ENCODE measurements at places on chromosomes 4 and X. TPM values are rescaled to one million over a fixed set of nuclear protein-coding genes. Genes with fewer than 3 reads are reported as not detected.

Gene UVSSA
- total RNA-seq: 7.7 TPM

Gene STAP1
- not detected for total RNA-seq

Gene SRPX2
- total RNA-seq: 5.2 TPM

Gene TMEM31
- total RNA-seq: not detected

Gene LRAT
- total RNA-seq: not detected

Gene C4orf33
- total RNA-seq: 1.8 TPM

Gene NLGN3
- total RNA-seq: 0.07 TPM

Gene CFI
- total RNA-seq: 4.3 TPM

Gene DCAF8L2
- not detected for total RNA-seq

Gene UGT2B7
- not detected for total RNA-seq

Gene TLR2
- 2.2 TPM for total RNA-seq

Gene GYPE
- 0.25 TPM for total RNA-seq

Gene PRR27
- total RNA-seq: not detected

DNA sequence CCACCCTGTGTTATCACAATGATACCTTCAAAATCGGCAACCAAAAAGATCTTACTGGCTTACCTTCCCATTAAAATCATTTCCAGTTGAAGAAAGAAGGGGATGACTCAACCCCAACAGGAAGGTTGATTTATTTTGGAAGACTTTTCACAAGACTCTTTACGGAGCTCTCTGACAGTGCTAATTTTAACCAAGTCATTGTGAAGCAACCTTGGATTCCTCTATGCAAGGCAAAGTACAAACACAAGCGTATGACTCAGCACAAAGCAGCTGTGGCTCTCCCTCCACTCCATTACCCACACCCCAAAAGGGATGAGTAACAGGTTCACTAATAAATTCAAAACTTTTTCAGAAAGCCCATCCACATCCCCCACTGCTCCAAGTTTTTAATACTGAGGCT lies 213.8 kb upstream of the FGF13 start:
- no peaks in the 10 kb centered on the region for H3K27me3 ChIP-seq
- H3K36me3 ChIP-seq: no peaks in the 10 kb centered on the region
- peak; percentile 13 for DNase-seq
- no peaks in the 10 kb centered on the region for H3K4me1 ChIP-seq
- H3K27ac ChIP-seq: peak overlapping the region; percentile 62
- no peak overlapping the region for H3K4me3 ChIP-seq

- no peaks in the 10 kb centered on the region for H3K27me3 ChIP-seq
- no peak overlapping the region for H3K27ac ChIP-seq
- H3K4me3 ChIP-seq: no peak overlapping the region
- H3K36me3 ChIP-seq: no peaks in the 10 kb centered on the region
Observed at GRCh38 chrX:139862208-139862607, 70.6 kb downstream of the ATP11C start.

DNA sequence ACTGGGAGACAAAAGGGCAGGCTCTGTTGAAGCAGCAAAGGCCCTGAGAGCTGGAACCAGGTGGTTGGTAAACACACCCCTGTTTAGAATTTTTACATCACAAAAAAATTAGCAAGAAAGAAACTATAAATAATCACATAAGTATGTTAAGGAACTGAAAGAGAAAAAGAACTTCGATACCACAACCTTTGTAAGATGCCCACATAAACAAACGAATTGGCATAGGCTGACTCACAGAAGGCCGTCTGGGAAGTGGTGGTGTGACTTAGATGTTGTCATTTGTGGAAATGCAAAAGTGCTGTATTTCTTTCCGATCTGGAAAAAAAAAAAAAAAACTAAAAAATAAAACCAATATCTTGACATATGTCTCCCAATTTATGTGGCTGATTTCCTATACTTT lies 235.1 kb downstream of the USP46 start:
- DNase-seq: no peak
- no peaks in the 10 kb centered on the region for H3K36me3 ChIP-seq
- H3K4me1 ChIP-seq: no peaks in the 10 kb centered on the region
- no peaks in the 10 kb centered on the region for H3K27me3 ChIP-seq

GRCh38 chrX:110219920-110220319 lies 98.0 kb downstream of the AMMECR1 start:
- H3K27me3 ChIP-seq: no peaks in the 10 kb centered on the region
- no peak overlapping the region for H3K27ac ChIP-seq
- no peaks in the 10 kb centered on the region for H3K4me1 ChIP-seq
- no peaks in the 10 kb centered on the region for H3K36me3 ChIP-seq
- DNase-seq: no peak

DNA sequence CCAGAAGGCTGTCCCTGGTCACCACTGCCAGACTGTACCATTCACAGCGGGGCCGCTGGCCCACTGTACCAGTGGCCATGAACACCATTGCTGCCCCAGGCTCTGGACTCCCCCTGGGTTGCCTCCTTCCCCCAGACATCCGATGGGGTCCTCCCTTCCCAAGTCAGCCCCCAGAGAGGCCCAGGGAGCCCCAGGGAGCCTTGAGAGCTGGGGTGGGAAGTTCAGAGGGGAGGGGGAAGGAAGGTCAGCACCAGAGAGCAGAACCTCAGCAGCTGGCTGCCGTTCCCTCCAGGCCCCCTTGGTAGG lies 441 bp upstream of the ARHGAP4 start:
- H3K4me1 ChIP-seq: peaks cover 36% of the 10 kb centered on the region
- H3K36me3 ChIP-seq: peaks cover 3% of the 10 kb centered on the region
- DNase-seq: no peak
- H3K27ac ChIP-seq: peak overlapping the region; percentile 94
- peak overlapping the region; percentile 86 for H3K4me3 ChIP-seq
- H3K27me3 ChIP-seq: no peaks in the 10 kb centered on the region

DNA sequence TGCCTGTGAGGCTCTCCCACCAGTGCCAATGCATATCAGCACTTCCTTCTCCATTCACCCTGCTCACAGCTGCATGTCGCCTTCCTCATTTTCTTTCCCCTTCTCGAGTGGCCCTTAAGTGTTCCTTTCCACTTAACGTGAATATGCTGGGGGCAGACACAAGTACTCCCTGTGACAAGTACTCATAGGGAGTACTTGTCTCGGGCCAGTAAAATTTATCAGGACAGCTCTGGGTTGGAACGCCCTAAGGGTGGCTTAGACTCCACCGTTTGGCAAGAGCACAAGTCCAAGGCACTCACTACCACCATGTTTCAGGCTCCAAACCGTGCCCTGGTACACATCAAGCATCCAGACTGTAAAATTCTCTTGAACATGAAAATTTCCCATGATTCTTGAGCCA lies 3.9 kb upstream of the LDOC1 start:
- H3K4me1 ChIP-seq: no peaks in the 10 kb centered on the region
- no peak overlapping the region for H3K4me3 ChIP-seq
- H3K36me3 ChIP-seq: no peaks in the 10 kb centered on the region
- peaks cover 11% of the 10 kb centered on the region for H3K27me3 ChIP-seq

GRCh38 chr4:181860157-181860556 lies 383.0 kb upstream of the TENM3 start:
- no peaks in the 10 kb centered on the region for H3K4me1 ChIP-seq
- no peak overlapping the region for H3K4me3 ChIP-seq
- no peak overlapping the region for H3K27ac ChIP-seq
- no peaks in the 10 kb centered on the region for H3K27me3 ChIP-seq
- no peaks in the 10 kb centered on the region for H3K36me3 ChIP-seq

DNA sequence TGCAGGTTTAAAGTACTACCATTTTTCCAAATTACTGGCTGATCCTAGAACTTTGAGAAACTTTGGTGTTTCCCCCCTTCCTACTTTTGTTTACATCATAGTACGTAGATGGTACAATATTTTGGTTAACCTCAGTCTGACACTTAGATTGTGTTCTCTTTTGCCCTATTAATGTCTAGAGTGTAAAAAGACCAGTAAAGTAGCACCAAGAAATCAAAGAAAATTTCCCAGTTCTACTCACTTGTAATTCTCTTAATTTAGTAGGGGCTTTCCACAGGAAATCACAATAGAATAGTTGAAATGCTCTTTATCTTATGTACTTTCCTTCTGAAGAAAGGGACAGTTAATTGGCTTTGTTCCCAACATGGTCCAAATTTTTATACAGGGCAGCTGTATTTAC lies 51.6 kb downstream of the NFKB1 start:
- H3K27ac ChIP-seq: no peak overlapping the region
- peaks cover 38% of the 10 kb centered on the region for H3K4me1 ChIP-seq
- no peak overlapping the region for H3K4me3 ChIP-seq
- no peaks in the 10 kb centered on the region for H3K36me3 ChIP-seq

DNA sequence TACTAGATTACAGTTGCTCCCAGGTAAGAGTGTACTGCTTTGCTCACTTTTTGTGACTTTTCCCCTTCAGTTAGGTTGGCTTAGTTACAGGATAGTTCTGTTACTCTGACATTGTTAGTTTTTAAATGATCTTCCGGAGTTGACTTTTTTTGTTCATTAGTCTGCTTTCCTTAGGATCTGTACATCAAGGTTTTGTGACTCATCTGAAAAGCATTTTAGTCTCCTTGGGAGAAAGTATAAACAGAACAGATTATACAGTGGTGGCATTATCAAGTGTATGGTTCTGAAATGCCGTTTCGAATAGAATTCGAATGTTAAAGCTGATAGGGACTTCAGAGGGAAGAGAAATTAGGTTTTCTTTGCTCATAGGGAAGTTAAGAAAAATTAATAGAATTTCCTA lies 63.3 kb downstream of the USP9X start:
- no peaks in the 10 kb centered on the region for H3K27me3 ChIP-seq
- H3K27ac ChIP-seq: no peak overlapping the region
- H3K36me3 ChIP-seq: peaks cover 93% of the 10 kb centered on the region
- no peak for DNase-seq
- no peak overlapping the region for H3K4me3 ChIP-seq

- no peak overlapping the region for H3K4me3 ChIP-seq
- no peaks in the 10 kb centered on the region for H3K4me1 ChIP-seq
- no peak for DNase-seq
- no peaks in the 10 kb centered on the region for H3K36me3 ChIP-seq
- no peaks in the 10 kb centered on the region for H3K27me3 ChIP-seq
- H3K27ac ChIP-seq: no peak overlapping the region
Observed at GRCh38 chr4:126338548-126338947, 1023.8 kb downstream of the FAT4 start.

DNA sequence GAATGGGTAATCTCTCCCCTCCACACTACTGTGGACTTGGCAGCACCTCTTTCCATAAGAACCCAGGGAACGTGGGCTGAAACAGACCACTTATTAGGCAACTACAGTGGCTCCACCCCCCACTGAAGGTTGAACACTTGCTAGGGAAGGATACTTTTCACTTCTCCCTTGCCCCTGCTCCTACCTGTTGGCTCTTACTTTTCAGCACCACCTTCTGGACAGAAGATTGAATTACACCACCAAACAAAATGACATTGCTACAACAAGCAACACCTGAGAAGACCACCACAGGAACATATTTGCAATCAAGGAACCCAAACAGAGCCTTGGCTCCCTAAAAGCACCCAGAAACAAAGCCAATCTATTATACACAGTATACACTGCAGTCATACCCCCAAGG lies 132.1 kb upstream of the CXCL13 start:
- no peaks in the 10 kb centered on the region for H3K27me3 ChIP-seq
- H3K27ac ChIP-seq: no peak overlapping the region
- DNase-seq: no peak
- H3K36me3 ChIP-seq: no peaks in the 10 kb centered on the region

DNA sequence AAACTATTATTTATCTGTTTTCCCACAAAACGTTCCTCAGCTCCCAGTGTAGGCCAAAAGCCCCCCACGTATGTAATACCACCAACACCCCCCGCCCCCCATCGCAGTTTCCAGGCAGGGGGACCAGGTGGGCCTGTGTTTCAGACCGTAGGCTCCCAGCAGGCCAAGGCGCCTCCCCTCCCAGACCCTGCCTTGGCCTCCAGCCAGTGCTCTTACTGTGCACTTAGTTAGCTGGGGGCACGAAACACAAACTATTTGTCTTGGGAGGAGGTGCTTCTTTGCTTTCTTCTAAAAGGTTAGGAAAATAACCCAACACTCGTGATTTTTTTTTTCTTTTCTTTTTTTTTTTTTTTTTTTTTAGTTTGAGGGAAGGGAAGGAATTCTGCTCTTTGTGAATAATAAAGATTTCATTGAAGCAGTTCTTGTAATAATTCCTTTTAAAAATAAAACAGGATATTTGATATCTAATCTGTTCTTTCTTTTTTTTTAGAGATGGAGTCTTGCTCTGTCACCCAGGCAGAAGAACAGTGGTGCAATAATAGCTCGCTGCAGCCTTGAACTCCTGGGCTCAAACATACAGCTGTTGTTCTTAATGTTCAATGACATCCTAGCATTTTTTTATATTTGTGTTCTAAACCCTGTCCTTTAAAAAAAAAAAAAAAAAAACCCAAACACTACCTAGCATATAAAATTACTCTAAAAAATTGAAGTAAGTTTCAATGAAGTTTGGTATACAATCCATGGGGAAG lies 83.0 kb upstream of the CLDN34 start:
- H3K27ac ChIP-seq: no peak overlapping the region
- no peak overlapping the region for H3K4me3 ChIP-seq
- H3K4me1 ChIP-seq: no peaks in the 10 kb centered on the region
- no peaks in the 10 kb centered on the region for H3K36me3 ChIP-seq
- no peak for DNase-seq

DNA sequence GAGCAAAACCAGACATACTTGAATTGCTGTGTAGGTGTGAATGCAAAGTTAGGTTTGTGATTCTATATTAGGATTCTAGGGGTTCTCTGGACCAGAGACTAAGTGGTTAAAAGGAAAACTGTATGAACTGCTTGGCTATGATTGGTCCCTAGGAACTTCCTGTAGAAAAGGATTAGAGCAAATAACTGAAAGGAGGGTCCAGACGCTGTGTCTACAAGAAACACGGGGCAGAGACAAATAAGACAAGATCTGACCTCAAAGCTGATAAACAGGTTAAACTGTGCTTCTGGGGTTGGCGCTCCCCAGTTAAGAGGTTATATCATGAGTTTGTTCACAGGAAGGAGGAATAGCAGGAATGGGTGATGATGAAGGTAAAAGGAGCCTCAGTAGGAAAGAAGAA lies 183.6 kb downstream of the MGST2 start:
- no peak overlapping the region for H3K27ac ChIP-seq
- no peak for DNase-seq
- H3K27me3 ChIP-seq: no peaks in the 10 kb centered on the region
- H3K36me3 ChIP-seq: no peaks in the 10 kb centered on the region
- H3K4me1 ChIP-seq: no peaks in the 10 kb centered on the region

DNA sequence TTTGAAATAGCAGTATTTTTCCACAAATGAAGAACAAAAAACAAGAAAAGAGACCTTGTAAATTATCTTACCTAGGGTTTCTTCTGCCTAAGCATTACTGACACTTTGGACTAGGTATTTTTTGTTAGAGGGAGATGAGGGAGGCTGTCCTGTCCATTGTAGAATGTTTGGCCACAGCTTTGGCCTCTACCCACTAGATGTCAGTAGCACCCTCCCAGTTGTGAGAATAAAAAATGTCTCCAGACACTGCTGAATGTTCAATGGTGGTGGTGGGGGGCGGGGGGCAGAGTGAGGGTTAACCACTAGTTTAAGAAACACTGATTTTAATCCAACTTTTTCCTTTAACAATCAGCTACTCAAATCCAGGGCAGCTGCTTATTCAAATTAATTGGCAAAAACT lies 25.8 kb downstream of the OTUD4 start:
- H3K36me3 ChIP-seq: peaks cover 78% of the 10 kb centered on the region
- no peaks in the 10 kb centered on the region for H3K27me3 ChIP-seq
- no peak for DNase-seq
- H3K4me3 ChIP-seq: no peak overlapping the region
- H3K27ac ChIP-seq: peak overlapping the region; percentile 63

- no peak within 1 kb of the TSS for H3K27ac ChIP-seq
- peak within 1 kb of the TSS; percentile 62 for H3K4me3 ChIP-seq
- no peaks in the 10 kb centered on the region for H3K4me1 ChIP-seq
- no peaks in the 10 kb centered on the region for H3K27me3 ChIP-seq
- no peaks in the 10 kb centered on the region for H3K36me3 ChIP-seq
Observed at GRCh38 chrX:69503782-69504625, at the start of gene NALF2. TSS of gene NALF2 (plus strand) at chrX:69504326. CDS start at chrX:69505283, 957 bp downstream.

GRCh38 chr4:67762086-67762485 lies 7.9 kb upstream of the GNRHR start:
- no peak overlapping the region for H3K4me3 ChIP-seq
- no peaks in the 10 kb centered on the region for H3K36me3 ChIP-seq
- no peaks in the 10 kb centered on the region for H3K4me1 ChIP-seq
- no peak overlapping the region for H3K27ac ChIP-seq
- H3K27me3 ChIP-seq: no peaks in the 10 kb centered on the region

All from psoas muscle (tissue), 8 donors.